ENCODE measurements at places on chromosomes 6 and 20.

DNA sequence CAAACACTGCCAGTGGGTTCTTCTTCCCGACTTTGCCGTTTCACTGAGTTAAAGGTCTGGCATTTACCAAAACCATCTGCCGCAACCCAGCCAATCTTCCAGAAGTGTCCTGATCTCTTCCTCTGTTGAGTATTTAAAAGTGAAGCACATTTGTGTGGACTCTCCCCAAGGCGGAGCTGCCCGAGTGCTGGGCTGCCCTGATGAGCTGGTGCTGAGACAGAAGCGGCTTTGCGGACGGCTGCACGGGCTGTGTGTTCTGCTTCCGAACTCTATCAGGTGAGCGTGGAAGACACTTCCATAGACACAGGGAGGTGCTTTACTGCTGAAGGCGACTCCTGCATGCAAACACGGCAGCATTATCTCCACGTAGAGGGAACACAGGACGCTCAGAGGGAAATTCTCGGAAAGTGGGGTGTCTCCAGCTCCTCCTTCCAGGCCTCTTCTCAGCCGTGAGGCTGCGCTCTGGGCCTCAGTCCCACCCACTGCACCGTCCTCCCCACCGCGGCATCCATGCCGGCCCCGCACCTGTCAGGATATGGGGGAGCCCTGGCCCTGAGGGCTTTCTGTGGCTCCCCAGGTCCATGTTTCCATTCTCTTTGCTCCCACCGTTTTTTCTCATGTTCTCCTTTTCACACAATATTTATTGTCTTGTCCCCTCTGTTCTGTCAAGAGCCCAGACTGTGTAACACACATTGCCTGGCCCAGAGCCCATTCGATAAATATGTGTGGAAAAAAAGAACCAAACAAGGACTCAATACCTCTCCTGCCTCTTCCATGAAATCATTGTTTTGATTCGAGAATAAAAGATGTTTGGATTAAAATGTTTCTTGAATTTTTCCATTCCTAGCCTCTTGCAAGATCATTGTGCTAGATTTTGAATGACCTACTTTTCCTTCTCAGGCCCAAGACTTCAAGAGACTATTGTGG lies 205.1 kb downstream of the DLL1 start:
- no peak for DNase-seq

DNA sequence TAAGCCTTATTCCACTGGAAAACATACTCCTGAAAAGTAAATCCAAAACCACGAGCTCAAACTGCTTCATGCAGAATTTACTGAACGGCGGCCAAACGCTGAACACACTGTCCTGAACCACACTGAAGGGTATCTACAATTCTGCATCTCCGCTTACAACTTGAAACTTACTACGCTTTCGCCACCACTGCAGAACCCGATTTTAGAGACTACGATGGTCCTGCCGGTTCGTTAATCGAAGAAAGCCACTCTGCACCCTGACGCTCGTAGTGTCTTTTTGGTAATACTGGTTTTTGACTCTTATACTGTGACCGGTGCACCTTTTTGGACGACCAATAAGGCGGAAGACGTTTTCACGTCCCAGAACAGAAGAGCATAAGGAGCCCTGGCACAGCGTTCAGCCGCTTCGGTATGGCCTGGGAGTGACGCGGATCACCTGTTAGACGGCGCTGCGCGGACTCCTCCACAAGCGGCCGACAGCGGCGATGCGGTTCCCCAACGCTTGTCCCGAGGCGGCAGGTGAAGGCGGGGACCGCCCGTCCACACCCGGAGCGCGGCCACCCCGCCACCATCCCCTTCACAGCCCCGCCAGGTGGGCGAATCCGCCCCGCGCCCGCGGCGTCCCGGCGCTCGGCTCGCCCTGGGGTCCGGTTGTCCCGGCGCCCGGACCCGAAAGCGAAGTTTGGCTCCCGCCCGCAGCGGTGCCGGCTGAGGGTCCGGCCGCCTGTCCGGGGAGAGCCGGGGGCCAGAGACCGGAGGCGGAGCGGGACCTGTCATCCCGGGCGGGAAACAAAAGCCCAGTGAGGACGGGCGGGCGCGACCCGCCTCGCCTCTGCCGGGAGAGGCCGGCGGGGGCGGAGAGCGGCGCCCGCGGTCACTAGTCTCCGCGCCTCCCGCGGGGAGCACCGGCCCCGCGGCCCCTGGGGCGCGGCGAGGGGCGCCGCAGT lies 784 bp downstream of the FKBP5 start:
- DNase-seq, result peak; percentile 18

DNA sequence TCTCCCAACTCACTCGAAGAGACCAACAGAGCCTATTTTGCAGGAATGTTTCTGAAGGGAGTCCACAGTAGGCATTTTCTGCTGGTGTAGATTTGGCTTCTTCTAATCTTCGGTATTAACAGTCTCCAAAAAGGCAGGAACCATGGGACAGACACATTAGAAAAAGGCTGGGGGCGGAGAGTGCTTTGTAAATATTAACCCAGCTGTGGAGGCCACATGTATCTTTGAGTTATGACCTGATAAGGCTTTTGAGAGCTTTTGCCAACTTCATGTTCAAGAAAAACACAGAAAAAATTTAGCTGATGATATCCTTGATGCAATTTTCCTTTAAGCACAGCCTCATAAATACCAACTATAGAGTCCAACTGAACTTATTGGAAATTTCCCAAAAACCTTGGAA lies 119.4 kb upstream of the TSHZ2 start:
- no peak for DNase-seq

DNA sequence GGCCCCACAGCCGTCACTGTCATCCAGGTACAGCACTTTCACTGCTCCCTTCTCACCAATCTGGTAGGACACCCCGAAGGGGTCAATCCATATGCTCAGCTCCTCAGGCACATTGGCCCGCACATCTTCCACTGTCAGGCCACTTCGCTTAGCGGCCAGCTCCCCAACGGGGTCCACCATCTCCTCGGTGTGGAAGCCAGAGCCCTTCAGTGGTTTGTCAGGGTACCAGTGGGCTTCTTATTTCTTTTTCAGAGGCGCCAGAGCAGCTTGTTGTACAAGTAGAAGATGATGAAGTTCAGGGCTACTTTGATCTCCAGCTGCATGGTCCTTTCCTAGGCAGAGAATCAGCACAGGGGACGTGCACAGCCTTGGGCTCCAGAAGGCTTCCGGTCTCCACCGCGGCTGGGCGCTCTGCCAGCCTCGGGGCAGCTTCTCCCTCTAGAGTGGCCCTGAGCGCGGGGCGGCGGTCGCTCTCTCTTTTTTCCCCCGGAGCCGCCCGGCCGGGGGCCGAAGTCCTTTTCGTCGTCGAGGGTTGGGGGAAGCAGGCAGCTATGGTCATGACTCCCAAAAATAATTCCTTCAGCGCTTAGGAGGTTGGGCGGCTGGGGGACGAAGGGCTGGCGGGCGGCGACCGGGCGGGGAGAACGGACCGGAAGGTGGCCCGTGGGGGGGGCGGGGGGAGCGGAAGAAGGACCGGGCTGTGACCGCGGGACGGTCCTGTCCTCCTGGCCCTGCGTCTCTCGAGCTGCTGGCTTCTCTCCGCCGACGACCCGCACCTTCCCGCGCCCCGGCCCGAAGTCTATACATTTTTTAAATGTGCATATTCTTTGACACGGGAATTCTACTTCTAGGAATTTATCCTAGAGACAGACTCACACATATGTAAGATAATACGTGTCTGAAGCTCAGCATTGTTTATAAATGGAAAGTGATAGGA lies 6.5 kb upstream of the ZSCAN9 start:
- DNase-seq, result no peak

- DNase-seq, result no peak
These were observed 90.5 kb downstream of the NDUFAF5 start for GRCh38 chr20:13875265-13875811.

GRCh38 chr20:5551621-5552020 lies 198.6 kb upstream of the SHLD1 start:
- DNase-seq, result no peak

DNA sequence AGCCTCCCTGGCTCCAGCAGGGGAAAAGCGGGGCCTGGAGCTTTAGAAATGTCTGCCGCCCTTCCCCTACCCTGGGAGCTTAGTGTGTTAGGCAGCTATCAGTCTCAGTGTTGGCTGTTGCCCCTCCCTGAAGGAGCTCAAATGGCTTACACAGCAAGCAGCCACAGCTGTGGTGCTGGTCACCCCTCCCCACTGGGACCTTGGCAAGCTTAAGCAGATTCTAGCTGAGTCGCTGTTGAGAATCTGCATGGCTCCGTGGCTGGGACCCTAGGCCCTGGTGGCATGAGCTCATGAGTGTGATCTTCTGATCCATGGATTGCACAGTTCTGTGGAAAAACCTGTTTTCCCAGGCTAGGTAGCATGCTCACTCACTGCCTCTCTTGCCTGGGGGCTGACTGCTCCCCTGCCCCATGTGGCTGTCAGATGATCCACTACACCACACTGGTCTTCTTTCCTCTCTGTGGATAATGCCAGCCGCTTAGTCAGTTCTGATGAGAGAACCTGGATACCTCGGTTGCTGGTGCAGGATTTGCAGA lies 714.0 kb downstream of the MAFB start:
- DNase-seq, result no peak

- no peak for DNase-seq
These were observed 14.6 kb upstream of the IFT52 start for GRCh38 chr20:43576108-43576507.

DNA sequence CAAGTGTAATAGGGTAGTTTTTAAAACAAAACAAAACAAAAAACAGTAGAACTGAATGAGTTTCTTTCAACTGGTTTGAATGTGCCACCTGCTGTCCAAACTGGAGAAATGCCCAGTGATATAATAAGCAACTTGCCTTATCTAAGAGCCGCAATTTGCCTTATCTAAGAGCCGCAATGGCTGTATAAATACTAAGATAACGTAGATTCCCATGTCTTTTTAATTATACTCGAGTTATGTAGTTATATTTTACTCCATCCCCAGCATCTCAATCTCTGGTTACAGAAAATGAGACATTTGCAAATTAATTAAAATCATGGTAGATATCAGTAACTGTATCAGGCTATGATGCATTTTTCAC lies 67.2 kb downstream of the RPP40 start:
- DNase-seq, result no peak

DNA sequence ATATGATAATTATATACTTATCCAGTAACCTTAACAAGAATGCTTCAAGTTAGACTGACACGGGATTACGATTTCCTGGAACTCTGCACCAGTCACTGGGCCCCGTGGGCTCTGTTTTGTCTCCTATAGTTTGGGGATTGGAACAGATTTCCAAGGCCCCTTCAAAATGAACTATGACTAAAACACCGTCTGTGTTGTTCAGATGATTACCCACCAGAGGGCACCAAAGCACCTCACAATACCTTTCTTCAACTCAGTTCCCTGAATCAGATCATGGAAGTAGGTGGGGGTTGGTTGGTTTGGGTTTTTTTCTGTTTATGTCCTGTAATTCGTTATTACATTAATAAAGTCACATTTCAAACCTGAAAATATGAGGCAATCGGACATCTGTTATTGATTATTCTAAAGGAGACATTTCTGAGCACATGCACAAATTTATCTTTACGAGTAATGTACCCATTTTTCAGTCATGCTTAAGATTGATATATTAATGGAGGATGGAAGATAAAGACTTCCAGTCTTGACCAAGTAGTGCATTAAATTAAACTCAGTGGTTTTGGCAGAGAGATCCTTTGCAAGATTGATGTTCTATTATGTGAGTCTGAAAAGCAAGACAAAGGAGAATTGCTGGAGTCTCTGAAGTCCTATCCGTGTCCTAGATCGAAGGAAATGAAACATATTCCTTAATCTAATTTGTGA lies 112.0 kb upstream of the COL21A1 start:
- peak; percentile 72 for DNase-seq

GRCh38 chr20:35311822-35312221 lies 19.6 kb upstream of the FAM83C start:
- DNase-seq, result no peak

- DNase-seq, result no peak
These were observed 1.1 kb downstream of the GNL1 start for GRCh38 chr6:30554962-30555815.

GRCh38 chr6:20236909-20237600 lies 24.8 kb upstream of the MBOAT1 start:
- no peak for DNase-seq

Data from HCT116 (cell line).